Hippocampal formation (tissue), 2 donors: ENCODE measurements at places on chromosomes 1 and 21.

- DNase-seq, result no peak
These were observed 374 bp downstream of the MAB21L3 start for GRCh38 chr1:116111524-116112021.

DNA sequence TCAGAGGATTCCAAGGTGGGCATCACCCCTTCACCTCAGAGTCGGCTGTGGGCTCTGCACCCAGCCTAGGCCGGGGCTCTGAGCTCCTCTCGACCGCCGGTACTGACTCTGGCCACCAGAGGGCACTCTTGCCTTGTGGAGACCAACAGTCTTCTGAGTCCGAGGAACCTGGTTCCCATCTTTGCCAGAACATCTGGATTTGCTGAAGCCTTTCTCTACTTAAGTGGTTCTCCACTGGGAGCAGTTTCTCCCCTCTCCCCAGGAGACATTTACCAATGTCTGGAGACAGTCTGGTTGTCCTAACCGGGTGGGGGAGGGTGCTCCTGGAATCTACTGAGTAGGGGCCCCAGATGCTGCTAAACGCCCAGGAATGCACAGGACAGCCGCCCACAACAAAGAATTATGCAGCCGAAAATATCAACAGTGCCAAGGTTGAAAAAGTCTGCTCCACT is 9.4 kb downstream of the ETV3L start:
- DNase-seq, result peak; percentile 44

- no peak for DNase-seq
These were observed 77.1 kb downstream of the CD247 start for GRCh38 chr1:167441222-167441621.

- no peak for DNase-seq
These were observed 40.8 kb upstream of the HEATR1 start for GRCh38 chr1:236645016-236645680.

GRCh38 chr1:221170171-221170570 is 290.9 kb downstream of the HLX start:
- no peak for DNase-seq

DNA sequence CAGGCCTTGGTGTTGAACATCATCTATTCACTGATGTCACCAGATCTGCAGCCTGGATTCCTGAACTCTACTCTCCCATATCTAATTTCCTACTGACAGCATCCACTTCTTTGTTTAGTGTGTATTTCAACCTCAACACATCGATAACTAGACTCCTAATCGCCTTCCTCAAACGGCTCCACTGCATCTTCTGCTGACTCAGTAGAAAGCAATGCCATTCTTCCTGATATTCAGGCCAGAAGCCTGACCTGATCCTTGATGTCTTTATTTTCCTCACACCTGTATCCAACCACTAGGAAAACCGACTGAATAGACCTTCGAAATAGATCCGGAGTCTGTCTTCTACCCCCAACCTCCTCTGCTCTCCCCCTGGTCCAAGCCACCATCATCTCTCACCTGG is 466.9 kb downstream of the PCP4 start:
- no peak for DNase-seq

DNA sequence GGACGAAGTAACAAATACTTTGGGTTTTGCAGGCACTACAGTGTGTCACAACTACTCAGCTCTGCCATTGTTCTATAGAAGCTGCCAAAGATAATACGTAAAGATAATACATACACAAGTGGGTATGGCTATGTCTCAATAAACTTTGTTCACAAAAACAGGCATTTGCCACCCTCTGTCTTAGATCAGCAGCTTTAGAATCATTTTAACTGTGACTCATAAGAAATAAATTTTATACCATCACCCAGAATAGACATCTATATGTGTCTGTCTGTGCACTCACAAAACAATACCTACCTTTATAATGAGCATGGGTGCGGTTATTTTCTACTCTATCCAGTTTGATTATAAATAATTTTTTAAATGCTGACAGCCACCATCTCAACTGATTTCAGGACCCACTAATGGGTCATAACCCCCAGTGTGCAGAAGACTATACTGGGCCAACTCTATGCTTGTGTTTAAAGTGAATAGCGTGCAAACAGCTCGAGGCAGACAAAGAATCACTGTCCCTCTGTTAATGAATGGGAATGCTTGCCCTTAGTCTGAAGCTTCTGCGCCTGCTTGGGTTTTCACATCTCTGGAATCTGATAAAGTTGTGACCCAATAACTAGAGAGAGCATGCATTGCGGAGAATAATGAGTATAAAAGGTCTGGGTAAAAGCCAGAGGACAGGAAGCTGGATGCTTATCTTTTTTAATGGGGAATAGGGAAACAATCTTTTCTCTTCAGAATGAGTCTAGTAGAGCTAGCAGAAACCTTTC is 216.2 kb downstream of the PLPP3 start:
- DNase-seq, result peak; percentile 75

DNA sequence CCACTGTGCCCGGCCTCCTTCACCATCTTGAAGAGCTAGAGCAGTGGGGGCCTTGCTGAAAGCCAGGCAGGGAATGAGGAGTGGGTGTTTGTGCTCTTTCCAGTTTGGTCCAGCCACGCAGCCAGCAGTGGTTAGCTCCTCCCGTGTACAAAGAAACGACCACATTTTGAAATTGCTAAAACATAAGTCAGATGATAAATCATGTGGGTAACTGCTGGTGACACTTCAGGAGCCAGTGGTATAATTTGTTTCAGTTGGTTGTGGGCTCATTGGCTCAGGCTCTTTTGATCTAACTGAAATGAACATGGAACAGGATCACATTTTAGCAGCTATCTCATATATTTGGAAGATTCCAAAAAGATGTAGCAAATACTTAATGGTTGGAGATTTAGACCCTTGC is 87.6 kb downstream of the MTR start:
- no peak for DNase-seq

GRCh38 chr1:108082738-108083562 is 117.2 kb downstream of the SLC25A24 start:
- DNase-seq, result no peak

- DNase-seq, result no peak
These were observed 66.3 kb downstream of the CNST start for GRCh38 chr1:246632281-246633168.

DNA sequence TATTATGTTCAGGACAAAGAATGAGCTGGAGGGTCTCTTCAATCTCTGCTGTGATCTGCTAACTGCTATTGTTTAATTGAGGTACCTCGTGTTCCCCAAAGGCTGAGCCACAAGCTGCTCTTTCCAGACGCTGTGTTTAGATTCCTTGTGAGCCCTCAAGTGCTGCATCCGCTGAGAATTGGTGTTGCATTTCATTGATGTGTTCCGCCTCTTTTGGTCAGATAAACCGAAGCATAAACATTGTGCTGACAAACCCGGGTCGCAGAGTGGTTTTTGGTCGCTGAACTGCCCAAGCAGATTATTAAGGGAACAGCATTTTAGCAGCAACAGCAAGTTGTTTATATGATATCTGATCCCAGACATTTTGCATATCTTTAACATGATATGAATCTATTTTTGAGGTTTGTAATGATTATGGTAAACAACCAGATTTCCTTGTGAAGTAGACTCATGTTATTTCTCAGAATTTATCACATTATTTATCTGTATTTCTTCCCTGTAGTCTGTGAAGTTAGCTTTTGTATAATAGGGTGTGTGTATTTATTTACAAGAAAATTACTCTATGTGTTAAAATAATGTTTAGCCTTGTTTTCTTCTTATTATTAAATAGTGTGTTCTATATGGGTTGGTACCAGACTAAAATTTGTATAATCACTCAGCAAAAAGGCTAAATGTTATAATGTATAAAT is 217.2 kb upstream of the C1orf105 start:
- DNase-seq, result no peak

DNA sequence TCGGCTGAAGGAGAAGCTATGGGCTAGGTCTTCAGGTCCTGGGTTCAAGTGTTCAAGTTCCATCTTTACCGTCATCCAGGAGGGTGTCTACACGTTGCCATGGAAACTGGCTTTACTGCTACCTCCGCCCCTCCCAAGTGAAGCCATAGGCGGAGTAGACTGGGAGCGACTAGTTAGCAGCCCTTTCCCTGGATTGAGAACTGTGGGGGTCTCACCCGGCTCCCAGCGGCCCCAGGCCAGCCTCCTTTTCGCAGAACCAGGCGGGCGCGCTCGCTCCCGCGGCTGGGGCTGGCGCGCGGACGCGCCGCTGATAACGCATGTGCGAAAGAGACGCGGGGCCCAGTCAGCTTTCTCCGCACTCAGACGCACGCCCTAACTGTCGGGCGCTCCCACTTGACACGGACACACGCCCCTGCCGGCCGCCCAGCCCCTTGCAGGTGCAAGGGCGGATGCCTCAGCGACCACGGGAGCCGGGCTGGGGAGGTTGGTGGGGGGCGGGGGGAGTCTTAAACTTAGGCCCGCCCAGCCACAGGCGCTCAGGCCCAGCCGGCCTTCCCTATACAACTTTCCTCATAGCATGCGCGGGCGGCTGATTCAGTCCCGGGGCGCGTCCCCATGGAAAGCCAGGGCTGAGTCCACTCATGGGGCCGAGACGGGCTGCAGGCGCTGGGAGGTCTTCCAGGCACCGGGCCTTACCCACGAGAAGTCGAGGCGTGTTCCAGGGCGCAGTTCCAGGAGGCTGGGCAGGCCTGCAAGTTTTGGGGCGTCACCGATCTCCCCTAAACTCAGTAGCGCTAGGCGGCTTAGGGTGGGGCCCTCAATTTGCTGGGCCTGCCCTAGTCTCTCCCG is 7.4 kb downstream of the EFNA4 start:
- peak; percentile 45 for DNase-seq

- DNase-seq, result no peak
These were observed 78.7 kb upstream of the ATP1B1 start for GRCh38 chr1:169027607-169028320.

DNA sequence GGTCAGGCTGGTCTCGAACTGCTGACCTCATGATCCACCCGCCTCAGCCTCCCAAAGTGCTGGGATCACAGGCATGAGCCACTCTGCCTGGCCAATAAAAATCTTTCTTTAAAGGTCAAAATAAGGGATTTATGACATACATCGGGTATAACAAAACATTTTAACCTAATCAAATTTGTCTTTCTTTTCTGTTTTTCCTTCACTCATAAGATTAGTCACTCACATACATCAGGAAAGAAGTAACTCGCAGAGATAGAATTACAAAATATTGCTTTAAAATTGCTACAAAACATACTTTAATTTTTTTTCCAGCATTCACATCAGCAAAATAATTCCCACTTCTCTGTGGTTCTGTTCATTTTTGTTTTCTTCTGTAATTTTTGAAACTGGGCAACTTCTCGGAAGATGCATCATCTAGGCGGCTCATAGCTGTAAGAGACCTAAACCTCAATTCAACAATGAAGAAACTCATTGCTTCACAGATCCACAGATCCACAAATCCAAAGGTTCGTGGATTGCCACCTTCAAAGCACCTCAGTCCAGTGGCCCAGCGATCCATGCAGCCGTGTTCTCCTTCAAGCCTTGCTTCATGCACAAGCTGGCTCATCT is 39.7 kb downstream of the NEK2 start:
- DNase-seq, result no peak

DNA sequence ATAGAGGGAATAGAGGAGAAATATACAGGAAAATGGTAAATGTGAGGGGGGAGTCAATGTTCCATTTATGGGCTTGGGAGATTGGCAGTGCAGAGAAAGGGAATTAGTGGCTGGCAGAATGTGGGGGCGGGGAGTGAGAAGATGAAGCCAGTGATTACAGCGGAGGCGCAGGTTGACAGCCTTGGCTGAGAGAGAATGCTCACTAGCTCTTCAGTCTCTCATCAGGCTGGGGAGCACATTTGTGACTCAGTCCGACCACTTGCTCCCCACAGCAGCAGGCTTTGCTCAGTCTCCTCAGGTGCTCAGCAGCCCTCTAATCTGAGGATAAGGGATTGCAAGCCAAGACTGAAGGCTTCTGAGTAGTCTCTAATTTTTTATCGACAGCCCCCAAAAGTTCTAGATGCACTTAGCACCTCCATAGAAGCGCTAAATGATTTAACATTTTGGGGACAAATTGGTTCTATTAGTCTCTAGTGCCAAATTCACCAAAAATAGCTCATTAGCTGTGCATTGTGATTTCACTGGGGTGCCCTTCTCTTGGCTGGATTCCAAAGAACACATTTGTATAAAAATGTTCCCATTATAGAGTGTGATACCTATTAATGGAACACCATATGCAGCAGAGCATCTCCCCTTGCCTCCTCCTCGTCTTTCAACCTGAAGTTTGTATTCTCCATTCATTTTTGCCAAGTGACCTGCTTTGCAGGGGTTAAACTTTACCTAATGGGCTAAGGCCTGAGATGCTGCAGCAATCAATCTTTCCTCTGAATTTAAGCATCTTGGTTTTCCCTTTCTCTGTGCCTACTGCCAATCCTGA is 191.8 kb downstream of the ZNF326 start:
- no peak for DNase-seq

DNA sequence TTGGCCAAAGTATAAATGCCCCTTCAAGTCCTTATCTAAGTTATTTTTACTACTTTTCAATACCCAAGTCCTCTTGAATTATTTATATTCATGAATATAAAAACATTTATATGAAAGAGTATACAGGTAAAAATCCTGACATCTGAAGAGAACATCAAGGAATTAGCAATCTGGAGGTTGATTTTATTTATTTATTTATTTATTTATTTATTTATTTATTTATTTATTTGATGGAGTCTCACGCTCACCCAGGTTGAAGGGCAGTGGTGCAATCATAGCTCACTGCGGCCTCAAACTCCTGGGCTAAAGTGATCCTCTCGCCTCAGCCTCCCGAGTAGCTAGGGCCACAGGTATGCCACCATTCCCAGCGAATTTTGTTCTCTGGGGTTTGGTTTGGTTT is 93.2 kb downstream of the ZZZ3 start:
- no peak for DNase-seq

GRCh38 chr1:48853006-48853405 is 76.3 kb upstream of the BEND5 start:
- DNase-seq, result no peak

GRCh38 chr1:117060441-117061317 is 553 bp downstream of the TTF2 start:
- no peak for DNase-seq

DNA sequence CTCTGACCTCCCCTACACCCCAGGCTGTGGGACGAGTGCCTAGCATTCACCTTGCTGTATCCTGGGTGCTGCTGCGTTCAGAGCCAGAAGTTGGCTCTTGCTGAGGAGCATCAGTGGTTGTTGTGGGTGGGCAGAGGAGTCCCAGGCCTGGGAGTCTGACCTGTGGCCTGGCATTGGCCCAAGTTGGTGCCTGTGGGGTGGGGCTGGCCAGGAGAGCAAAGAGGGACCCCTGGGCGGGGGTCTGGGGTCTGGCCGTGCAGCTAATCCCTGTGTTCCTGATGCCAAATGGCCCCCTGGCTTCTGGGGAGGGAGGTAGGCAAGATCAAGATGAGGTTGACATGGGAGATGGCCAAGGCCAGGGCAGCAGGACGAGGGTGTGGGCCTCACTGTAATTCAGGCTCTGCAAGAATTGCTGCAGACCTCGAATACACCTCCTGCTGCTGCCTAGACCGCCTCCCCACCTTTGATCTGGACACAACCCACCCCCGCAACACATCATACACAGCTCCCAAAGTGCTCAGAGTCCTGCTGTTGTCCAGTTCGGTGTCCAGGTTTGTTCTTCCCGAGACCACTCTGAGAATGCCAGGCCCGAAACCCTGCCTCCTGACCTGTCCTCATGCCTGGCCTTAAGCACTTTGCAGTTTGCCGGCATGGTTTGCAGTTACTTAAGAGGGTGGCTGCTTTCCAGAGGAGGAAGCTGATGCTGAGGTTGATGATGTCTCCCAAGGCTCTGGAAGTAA is 28.7 kb downstream of the CDK18 start:
- DNase-seq, result no peak

- peak; percentile 15 for DNase-seq
These were observed 35.0 kb upstream of the HUNK start for GRCh38 chr21:31837618-31838390.

GRCh38 chr1:53172426-53173128 is 24.0 kb upstream of the CPT2 start:
- DNase-seq, result no peak
